ENCODE measurements at places on chromosomes 4 and X.

GRCh38 chr4:4386736-4387392 is at the start of gene NSG1:
TSS of gene NSG1 (plus strand) at chr4:4387102. CDS start at chr4:4387630, 528 bp downstream.
- DNase-seq, result no peak

DNA sequence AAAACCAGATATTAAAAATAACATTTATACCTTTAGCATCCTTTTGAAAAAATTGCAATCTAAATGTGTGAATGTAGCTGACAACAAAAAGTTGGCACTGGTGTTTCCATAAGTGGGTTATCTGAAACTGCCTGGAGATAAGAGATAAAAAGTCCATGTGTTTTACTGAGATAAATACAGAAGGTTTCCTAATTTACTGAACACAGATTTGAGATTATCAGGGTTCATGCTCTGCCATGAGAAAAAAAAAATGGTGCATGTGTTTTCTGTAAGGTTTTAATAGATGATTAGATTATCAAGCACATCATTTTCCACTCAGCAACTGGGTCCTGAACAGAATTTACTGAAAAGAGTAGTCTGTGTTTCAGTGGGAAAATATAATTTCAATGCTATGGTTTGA is 326.2 kb upstream of the SLIT2 start:
- DNase-seq, result no peak

GRCh38 chrX:54785901-54786300 is 12.2 kb downstream of the ITIH6 start:
- DNase-seq, result no peak

DNA sequence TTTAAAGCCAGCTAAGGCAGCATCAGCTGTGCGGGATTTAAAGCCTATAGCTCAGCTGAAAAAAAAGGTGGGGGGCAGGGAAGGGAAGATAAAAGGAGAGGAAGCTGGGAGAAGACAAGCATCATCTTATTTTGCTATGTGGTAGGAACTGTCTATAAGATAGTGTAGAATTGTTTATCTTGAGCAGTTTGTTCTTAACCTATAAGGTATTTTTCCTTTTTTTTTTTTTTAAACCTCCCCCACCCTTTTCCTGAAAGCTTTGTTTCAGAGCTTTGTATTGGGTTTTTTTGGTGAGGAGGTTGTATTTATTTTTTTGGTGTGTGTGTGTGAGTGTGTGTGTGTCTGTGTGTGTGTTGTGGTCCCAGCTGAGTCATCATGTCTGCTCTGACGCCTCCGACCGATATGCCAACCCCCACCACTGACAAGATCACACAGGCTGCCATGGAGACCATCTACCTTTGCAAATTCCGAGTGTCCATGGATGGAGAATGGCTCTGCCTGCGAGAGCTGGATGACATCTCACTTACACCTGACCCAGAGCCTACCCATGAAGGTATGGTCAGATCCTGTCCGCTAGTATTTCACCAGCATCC is 531 bp downstream of the RUFY3 start:
- no peak for DNase-seq

GRCh38 chr4:185987961-185988627 is 80.9 kb upstream of the TLR3 start:
- DNase-seq, result peak; percentile 56

DNA sequence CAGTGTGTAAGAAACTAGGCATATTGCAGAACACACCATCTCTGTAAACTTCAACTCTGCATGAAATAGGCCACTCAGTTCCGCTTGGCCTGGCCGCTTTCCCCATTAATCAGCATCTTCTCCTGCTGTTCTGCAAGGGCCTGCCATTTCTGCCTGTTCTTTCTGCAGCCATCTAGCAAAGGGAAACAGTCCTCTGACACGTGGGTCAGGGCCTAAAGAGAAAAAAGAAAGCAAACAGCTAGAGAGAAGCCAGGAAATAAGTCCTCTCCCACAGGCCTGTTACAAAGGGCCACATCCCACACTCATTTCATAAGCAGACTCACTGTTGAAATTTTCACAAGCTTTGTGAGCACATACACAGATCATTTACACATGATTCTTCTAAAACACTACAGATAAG is 130.1 kb downstream of the PDE5A start:
- no peak for DNase-seq

- DNase-seq, result no peak
Observed at GRCh38 chrX:134484039-134484438, 24.1 kb downstream of the HPRT1 start.

- DNase-seq, result no peak
Observed at GRCh38 chr4:88672987-88673386, 24.6 kb downstream of the NAP1L5 start.

GRCh38 chr4:161466316-161466715 is 697.5 kb downstream of the FSTL5 start:
- no peak for DNase-seq

DNA sequence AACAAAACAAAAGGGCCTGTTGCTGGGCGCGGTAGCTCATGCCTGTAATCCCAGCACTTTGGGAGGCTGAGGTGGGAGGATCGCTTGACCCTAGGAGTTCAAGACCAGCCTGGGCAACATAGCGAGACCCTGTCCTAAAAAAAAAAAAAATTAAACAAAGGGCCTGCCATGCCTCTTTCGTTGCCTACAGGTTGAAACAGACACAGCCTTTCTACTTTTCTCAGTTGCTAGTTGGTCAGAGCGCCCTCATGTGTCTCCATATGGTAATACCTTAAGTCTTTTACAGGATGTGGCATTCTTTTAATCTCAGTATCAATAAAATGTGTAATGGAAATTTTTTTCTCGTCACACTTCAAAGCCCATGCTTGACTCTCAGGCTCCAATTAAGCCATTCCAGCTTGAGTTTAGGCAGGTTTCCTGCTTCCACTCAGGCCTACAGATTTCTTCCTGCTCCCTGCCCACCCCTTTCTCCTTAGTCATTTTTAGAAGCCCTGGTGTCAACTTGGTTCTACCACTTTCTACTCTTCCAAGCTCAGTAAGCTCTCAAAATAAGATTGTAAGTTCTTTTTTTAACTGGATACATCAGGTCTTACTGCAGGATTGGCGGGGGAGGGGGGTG is 4.6 kb upstream of the SOWAHD start:
- no peak for DNase-seq

GRCh38 chr4:181863856-181864255 is 379.3 kb upstream of the TENM3 start:
- DNase-seq, result no peak

- no peak for DNase-seq
Observed at GRCh38 chr4:14272206-14272605, 644.7 kb upstream of the BOD1L1 start.

GRCh38 chrX:140762061-140762460 is 52.5 kb downstream of the LINC00632 start:
- DNase-seq, result no peak

GRCh38 chr4:164136180-164136616 is 617.7 kb upstream of the SMIM31 start:
- peak; percentile 29 for DNase-seq

- peak; percentile 8 for DNase-seq
Observed at GRCh38 chr4:47383829-47384427, 79.6 kb downstream of the COMMD8 start.

DNA sequence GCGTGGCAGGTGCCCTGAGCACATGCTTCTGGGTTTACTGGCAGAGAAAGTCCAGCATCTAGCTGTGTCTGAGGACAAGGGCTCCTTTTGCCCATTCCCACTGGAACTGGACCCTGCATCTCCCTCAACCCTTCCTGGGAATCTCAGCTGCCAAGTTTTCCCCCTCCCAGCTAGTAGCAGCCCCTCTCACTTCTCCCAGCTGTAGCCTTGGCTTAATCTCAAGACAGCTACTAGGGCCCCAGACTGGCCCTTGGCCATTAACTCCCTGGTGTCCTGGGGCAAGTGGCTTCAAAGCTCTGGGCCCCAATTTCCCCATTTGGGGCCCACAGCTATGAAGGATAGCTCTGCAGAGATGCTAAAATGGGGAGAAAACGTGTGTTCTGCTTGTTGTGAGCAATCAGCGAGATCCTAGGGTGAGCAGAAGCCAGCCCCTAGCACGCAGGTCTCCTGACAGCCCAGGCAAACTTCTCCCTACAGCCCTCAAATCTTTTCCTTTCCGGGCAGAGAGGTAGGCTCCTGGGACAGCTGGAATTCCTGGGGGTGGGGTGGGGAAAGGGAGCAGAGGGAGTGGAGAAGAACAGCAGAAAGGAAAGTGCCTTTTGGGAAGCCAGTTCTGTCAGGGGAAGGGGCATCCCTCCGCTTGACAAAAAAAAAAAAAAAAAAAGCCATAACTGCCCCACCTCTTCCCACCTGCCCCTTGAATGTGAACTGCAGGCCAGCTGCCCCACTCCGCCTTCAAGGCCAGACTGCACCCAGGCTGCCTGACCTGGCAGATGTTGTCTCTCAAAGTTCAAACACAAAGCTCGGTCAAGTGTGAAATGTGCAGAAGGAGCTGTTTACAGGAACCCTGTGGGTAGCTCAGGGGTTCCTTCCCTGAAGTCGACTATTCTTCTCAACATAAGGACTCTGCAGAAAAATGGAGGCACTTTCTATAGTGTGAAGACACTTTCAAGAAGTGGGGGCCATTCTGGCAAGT is 16.6 kb downstream of the FGD1 start:
- DNase-seq, result no peak

- no peak for DNase-seq
Observed at GRCh38 chr4:16785793-16786527, 112.5 kb downstream of the LDB2 start.

DNA sequence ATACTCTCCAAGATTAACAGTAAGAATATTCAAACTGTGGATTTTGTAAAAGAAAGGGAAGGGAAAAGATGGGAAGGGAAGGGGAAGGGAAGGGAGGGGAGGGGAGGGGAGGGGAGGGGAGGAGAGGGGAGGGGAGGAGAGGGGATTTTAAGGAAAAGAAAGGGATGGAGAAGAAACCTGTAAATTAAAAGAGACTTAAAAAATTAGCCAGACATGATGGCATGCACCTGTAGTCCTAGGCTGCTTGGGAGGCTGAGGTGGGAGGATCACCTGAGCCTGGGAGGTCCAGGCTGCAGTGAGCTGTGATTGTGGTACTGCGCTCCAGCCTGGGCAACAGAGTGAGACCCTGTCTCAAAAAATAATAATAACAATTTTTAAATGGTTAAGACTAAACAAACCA is 83.7 kb downstream of the USP46 start:
- DNase-seq, result no peak

DNA sequence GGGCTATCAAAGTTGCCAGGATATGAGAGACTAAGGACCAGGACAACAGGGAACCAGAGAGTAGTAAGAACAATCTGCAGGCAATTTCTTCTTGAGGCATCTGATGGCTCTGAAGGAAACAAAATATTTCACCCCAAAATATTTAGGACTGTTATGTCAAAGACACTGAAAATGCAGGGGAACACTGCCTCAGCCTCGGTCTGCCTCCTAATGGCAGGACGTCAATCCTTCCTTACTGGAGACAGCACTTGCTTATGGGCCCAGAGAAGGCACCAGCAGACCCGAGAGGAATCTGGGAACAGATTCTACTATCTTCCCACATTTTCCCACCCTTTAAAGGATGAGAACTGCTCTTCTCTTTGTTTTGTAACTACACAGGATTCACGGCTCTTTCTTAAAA is 23.3 kb downstream of the RNF150 start:
- no peak for DNase-seq

DNA sequence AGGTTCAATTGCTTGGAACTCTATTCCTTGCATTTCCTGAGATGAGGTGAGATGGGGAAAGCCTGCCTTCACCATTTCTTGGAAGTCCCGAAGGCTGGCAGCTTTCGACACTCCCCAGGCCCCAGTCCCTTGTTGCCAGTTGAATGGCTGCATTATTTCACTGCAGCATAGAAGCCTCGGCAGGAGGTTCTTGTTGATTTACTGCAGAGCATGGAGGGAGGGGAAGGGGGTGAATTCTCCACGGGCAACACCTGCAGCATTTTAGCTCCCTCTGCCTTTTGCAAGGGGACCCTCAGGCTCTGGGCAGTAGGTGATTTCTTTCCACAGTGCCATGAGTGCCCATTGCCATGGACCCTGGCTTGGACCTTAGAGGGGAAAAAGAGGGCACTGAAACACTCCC is 10.7 kb upstream of the BCLAF3 start:
- no peak for DNase-seq

GRCh38 chr4:152665691-152666395 is 14.0 kb downstream of the TMEM154 start:
- no peak for DNase-seq

GRCh38 chr4:145218251-145218650 is 37.9 kb upstream of the OTUD4 start:
- DNase-seq, result no peak

- DNase-seq, result no peak
Observed at GRCh38 chrX:153934762-153935325, at the start of gene NAA10. TSS of gene NAA10 (minus strand) at chrX:153935037. CDS start at chrX:153934904, 133 bp downstream.

DNA sequence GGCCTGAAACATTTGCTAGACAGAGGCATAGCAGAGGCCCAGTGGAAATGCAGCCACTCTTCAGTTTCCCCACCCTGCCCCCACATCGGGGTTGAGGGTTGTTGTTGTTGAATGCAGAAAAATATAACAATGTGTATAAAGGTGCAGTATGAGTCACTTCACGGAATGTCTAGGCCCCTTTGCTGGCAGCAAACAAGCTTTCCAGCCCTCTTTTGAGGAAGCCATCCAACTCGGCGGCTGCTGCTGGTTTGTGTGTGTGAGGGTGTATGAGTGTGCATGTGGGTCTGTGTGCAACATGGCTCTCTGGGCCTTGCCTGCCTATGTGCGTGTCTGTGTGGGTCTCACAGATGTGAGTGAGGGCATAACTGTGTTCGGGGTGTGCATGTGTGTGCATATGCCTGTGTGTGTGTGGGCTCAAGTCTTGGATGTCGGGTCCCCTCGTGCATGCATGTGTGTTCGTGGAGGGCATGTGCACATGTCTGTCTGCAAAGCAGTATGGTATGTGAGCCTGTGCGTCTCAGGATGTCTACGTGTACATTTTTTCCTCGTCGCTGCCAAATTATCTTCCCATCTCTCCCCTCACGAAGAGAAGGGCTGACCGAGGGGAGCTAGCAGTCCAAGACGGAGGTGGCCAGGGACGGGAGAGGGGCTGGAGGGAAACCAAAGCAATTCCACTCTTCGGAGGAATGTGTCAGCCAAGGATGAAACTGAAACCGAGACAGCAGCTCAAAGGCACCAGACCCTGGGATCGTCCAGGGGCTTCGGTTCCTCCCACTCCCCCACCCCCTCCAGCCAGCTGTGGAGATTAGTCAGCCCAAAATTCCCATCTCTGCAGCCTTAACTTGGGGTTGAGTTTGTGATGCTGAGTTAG is 8.4 kb upstream of the ELF4 start:
- DNase-seq, result no peak

DNA sequence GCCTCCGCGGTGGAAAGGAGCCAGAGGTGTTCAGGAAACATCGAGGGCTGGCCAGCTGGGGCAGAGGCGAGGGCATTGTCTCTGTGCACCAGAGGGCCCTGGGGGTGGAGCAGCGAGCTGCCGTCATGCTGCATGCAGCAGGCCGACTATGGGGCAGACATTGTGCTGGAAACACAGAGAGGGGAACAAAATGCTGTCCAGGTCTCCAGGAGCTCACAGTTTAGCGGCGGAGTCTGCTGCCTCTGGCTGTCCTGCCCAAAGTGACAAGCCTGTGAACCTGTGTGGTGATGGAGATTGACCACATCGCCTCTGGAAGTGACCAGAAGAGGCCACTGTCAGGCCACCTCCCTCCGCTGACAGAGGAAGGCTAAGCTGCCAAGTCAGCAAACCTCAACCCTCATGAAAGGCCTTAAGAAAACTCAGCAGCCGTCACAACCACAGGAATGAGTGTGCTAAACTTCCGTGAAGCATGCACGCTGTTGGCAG is 20.1 kb upstream of the SASH3 start:
- peak; percentile 24 for DNase-seq

- DNase-seq, result no peak
Observed at GRCh38 chr4:10023806-10024205, 2.5 kb upstream of the SLC2A9 start.

- no peak for DNase-seq
Observed at GRCh38 chrX:64850371-64851082, 125.7 kb downstream of the ZC4H2 start.

Data from HS-5 (cell line).